ENCODE measurements at places on chromosomes 7 and 10.

- DNase-seq = no peak
Observed at GRCh38 chr7:130139193-130139960, 65.8 kb downstream of the TMEM209 start.

DNA sequence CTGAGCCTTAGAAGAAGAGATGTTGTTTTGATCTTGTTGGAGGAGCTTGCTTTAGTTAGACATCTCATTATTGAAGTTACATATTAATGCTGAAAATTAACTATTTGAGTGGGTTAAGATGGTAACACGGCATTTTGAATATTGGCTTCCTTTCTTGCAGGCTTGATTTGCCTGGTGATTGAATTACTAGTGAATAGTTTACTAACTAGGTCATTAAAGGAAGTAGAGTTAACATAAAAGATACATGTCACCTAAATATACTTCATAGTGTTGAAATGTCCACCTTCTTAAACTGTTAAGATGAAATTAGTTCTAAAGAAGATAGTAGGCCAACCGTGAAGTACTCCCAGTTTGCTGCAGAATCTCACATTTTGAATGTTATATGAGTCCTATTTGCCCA lies 18.5 kb downstream of the MPLKIP start:
- DNase-seq = no peak

DNA sequence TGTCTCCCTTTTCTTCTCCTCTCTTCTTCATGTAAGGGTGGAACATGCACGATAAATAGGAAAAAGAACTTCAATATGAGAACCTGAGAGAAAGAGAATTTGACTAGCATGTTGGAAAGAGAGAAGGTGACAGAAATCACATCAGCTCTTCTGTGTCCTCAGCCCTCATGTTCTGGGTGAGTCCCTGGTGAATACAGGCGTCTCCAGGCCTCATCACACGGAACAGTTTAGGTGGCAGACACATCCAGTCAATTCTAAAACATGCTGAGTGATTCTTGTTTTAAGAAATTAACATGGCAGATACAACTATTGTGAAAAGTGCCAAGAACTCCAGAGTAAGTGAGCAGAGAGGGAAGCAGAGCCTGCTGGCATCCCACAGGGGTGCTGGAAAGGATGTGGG lies 96.1 kb downstream of the FAM107B start:
- DNase-seq = no peak

- no peak for DNase-seq
Observed at GRCh38 chr7:112162142-112162766, 43.9 kb downstream of the DOCK4 start.

GRCh38 chr10:59346321-59346720 lies 16.0 kb downstream of the FAM13C start:
- DNase-seq = no peak

DNA sequence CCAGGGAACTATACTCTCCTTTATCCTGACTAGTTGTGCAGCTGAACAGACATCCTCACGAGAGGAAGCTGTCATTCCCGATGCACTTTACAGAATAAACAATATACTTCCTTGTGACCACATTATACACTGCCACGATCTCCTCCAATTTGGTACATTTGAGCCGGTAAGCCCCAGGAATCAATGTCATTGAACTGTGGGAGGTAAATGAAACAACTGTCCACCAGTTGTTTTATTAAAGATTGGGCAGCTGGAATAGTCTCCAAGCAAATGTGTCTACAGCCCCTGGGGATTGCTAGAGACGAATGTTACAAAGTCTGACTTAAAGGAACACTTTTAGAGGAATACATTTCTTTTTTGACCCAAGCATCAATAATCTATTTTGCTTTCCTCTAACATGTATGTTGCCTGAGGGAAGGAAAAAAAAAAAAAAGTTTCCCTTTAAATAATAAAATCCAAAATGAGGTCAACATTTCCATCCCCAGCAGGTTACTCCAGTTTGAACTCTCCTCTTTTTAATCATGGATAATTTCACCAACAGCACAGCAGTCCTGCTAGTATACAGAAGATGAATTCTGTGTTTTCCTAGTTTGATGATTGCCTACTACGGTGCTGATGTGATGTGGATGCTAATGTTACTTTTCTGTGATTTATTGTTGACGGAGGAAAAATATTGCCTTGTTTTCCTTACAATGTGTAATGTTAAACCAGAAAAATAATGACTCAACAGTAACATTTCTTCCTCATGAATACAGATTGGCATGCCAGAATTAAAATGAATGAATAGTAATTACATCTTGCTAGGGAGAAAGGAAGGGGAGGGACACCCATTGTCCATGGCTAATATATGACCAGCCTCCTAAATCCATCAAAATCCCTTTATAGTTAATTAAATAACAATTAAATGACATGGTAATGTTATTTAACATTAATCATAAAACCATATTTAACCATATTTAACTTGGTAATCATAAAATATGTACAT lies 360.9 kb downstream of the NEBL start:
- DNase-seq = no peak

GRCh38 chr7:151366880-151367222 lies 25.2 kb downstream of the NUB1 start:
- no peak for DNase-seq

GRCh38 chr7:99833289-99833877 lies 5.6 kb downstream of the CYP3A43 start:
- no peak for DNase-seq

Measured in NCI-H2171 (cell line).